ENCODE measurements at places on chromosomes 1 and 21.

- DNase-seq, result no peak
Observed at GRCh38 chr1:28887835-28888682, 26.3 kb upstream of the EPB41 start.

- DNase-seq, result no peak
Observed at GRCh38 chr1:77686796-77687518, 4.5 kb upstream of the ZZZ3 start.

GRCh38 chr1:181060066-181060465, 26.3 kb downstream of the MR1 start:
- no peak for DNase-seq

GRCh38 chr21:39062196-39062595, 121.1 kb downstream of the PSMG1 start:
- DNase-seq, result no peak

DNA sequence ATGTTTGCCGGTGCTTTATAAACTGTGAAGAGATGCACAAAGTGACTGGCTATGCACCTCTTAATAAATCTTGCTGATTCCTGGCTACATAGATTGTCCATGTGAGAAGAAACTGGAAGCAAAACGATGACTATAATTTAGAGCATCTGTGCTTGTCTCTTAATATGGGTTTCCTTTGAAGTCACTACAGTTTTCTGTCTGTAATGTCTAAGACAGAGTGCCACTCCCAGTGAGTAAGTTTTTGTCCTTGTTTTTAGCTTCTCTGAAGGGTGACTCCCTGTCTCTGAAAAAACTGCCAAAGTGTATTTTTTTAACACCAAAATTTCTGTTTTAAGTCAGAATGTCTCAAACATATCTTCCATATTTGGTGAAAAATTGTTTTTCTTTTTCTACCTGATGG, 175.1 kb downstream of the FASLG start:
- DNase-seq, result no peak

GRCh38 chr1:21653744-21654100, 15.4 kb downstream of the RAP1GAP start:
- DNase-seq, result no peak

GRCh38 chr21:17725339-17725738, 93.8 kb downstream of the C21orf91 start:
- DNase-seq, result no peak

DNA sequence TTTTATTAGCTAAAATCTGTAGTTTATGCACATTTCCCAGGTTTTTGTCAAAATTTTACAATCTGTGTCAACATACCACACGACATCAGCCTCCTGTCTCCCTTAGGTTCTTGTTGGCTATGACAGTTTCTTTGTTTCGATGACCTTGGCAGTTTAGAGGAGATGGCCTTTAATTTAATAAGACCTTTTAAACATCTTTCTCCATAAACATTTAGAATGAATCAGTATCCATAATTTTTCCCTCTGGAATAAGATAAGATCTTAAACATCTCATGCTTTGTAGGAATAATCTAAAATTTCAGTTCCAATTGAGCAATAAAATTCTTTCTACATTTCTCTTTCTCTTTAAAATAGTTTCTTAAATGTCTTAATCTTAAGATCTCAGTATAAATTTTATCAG, 28.7 kb upstream of the DYRK1A start:
- no peak for DNase-seq

GRCh38 chr1:198359024-198359653, 181.3 kb downstream of the ATP6V1G3 start:
- no peak for DNase-seq

- DNase-seq, result no peak
Observed at GRCh38 chr1:226820941-226821718, 49.3 kb upstream of the PSEN2 start.

- DNase-seq, result no peak
Observed at GRCh38 chr1:156942176-156942575, 21.7 kb downstream of the LRRC71 start.

- no peak for DNase-seq
Observed at GRCh38 chr1:31736675-31737074, 27.5 kb downstream of the ADGRB2 start.

DNA sequence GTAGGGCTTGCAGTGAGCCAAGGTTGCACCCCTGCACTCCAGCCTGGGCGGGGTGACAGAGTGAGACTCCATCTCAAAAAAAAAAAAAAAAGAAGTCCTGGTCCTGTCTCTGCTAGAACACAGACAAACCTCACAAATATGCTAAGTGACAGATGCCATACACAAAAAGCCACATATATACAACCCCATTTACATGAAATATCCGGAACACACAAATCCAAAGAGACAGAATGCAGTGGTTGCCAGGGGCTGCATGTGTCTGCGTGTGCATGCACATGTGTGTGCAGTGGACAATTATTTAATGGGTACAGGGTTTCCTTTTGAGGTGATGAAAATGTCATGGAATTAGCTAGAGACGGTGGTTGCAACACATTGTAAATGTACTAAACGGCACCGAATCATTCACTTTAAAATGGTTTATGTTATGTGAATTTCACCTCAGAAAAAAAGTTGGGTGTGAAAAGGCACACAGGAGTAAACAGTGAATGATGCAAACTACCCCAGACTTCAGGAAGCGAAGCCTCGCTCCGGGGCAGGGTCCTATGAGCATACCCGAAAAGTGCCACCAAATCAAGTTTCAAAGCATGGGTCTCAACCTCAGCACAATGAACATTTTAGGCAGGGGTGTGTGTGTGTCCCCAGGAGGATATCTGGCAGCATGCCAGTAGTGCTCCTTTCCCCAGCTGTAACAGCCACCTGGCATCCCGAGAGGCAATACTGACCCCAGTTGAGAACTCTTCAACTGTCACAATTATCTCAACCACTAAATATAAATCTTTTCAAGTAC, 48.3 kb downstream of the GNB1 start:
- no peak for DNase-seq

DNA sequence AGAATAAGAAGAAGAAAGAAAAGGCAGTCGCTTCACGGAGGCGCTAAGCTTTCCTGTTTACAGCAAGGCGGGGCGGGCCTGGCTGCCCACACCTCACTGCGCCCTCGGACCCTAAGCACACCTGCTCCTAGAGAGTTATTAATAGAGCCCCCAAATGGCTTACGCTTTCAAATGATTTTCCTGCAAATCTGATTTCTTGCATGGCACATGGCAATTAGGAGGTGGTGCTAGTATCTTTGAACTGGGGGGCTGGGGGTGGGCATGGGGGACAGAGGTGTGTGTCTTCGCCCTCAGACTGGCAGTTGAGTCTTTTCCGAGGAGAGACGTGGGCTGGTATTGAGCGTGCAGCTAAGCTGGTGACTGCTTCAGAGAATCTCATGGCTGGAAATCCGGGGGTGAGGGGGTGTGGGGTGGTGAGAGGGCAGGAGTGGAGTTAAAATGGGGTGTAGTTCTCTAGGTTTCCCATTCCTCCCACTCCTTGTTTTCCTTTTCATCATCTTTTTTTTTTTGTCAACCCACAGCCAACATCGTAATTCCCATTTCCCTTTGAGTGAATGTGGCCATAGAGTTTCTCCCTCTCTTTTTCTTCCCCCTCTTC, 1.3 kb downstream of the S1PR1 start:
- DNase-seq, result no peak

GRCh38 chr1:209728466-209728865, 23.8 kb downstream of the HSD11B1 start:
- no peak for DNase-seq

DNA sequence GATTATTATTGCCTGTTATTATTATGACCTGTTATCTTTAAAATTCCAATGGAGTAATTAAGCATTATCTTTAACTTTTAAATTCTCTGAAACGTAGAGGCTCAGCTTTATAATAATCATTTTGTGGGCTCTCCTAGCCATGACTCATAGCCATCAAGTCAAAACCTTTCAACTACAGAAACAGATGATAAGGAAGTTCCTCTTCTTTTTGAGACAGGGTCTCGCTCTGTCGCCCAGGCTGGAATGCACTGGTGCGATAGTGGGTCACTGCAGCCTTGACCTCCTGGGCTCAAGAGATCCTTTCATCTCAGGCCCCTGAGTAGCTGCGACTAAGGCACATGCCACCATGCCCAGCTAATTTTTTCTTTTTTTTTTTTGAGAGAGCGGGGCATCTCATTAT, 43.5 kb downstream of the CHML start:
- DNase-seq, result no peak

GRCh38 chr1:231966983-231967382, 340.4 kb downstream of the DISC1 start:
- DNase-seq, result no peak

GRCh38 chr1:54017979-54018378, at the start of gene LDLRAD1:
TSS of gene LDLRAD1 (minus strand) at chr1:54018186. CDS start at chr1:54018112, 74 bp downstream.
- DNase-seq, result no peak

GRCh38 chr1:10057343-10057742, 24.6 kb downstream of the UBE4B start:
- no peak for DNase-seq

GRCh38 chr1:201144701-201145100, 9.6 kb downstream of the TMEM9 start:
- DNase-seq, result no peak

DNA sequence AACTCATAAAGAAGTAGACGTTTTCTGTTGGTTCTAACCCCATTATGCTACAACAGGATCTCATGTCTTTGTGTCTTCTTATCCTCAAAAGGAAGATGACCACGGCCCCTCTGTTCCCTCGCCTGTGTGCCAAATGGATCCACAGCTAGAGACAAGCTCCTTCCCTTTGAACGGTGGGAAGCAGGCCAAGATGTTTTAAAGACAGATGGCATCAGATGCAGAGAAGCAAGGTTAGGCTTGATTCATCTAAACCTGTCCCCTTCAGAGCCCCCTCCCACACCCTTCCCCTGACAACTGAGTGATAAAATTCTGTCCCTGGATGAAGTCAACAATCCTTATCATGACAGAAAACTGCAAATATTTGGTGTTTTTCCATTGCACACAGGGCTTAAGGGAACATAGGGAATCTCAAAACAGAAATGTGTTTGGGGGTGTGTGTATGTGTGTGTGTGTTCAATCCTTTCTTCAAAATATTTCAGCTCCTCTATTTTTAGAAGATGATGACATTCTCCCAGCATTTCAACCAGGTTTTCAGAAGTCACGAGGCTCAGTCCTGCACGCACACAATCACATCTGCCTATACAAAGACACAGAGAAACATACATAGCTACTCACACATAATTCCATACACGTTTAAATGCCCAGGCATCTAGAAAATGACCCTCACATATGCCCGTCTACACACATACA, 27.8 kb upstream of the FMOD start:
- no peak for DNase-seq

- DNase-seq, result no peak
Observed at GRCh38 chr1:90475631-90476030, 241.5 kb downstream of the BARHL2 start.

DNA sequence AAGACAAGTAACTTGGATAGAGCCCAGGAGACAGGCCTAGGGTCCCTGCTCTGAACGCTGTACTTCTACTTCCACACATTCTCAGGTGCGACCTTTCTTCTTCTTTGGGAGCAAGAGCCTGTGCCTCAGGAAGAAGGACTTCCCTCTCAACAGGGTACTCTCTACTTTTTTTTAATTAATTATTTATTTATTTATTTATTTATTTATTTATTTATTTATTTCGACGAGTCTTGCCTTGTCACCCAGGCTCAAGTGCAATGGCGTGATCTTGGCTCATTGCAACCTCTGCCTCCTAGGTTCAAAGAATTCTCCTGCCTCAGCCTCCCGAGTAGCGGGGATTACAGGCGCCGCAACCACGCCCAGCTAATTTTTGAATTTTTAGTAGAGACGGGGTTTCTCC, 361.6 kb downstream of the FAM72C start:
- DNase-seq, result no peak

DNA sequence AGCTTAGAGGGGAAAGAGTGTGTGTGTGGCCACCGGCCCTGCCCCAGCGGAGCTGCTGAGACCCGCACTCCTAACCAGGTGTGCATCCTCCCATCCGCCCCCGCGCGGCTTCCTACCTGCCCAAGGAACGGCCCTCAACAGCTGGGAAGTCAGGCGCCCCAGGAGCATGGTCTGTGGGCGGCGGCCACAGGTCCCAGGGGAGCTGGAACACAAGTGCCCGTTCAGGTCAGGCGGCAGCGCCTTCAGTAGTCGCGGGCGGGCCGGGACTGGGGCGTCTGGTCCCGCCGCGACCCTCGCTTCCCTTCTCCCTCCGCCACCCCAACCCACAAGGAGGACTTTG, 448 bp downstream of the AURKAIP1 start:
- DNase-seq, result no peak

DNA sequence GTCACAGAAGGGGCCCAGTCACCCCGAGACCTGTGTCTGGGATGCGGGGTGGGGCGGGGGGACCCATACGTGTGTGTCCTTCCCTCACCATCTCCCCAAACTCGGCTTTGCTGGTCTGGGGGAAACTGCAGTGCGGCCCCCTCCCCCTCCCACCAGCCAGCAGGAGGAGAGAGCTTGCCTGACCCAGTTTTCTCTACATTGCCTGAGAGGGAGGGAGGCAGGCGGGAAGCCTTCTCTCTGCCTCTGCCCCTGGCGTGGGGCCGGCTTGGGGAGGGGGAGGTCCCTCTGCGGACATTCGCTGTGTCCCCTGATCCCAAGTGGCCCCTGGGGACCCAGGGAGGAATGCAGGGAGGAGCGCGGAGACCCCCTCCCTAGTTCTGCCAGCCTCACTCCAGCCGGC, 3.9 kb downstream of the EPHA8 start:
- DNase-seq, result no peak

- no peak for DNase-seq
Observed at GRCh38 chr1:41659903-41660302, 175.4 kb upstream of the EDN2 start.

DNA sequence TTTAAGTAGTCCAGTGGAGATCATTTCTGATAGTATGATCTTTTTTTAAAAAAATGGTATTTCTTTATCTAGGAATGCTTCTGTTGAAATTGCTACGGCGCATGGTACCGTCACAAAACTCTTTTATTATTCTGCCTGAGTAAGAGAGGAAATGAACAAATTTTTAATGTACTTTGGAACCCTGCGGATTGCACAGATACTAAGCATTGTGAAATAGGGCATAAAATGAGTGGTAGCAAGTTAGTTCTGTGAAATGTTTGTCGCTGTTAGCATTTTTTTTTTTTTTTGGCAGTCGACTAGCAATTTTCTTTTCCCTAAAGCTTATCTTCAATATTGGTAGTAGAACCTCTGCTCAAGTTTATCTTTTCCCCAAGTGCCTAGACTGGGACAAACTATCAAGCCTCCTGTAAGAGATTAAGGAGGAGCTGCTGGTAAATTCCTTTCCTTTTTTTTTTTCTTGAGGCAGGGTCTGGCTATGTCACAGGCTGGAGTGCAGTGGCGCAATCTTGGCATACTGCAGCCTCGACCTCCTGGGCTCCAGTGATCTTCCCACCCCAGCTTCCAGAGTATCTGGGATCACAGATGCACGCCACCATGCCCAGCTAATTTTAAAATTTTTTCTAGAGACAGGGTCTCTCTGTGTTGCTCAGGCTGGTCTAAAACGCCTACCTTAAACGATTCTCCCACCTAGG, 2.2 kb downstream of the ITSN1 start:
- DNase-seq, result no peak

Measured in stimulated activated CD8-positive, alpha-beta memory T cell treated with anti-CD3 and anti-CD28 coated beads, Interleukin-15, amount 100 ng/mL, for 24 hours (primary cell).